ENCODE measurements at places on chromosomes 16 and 17.

- DNase-seq = no peak
Measured at GRCh38 chr17:40559564-40559916, 5.7 kb downstream of the CCR7 start.

DNA sequence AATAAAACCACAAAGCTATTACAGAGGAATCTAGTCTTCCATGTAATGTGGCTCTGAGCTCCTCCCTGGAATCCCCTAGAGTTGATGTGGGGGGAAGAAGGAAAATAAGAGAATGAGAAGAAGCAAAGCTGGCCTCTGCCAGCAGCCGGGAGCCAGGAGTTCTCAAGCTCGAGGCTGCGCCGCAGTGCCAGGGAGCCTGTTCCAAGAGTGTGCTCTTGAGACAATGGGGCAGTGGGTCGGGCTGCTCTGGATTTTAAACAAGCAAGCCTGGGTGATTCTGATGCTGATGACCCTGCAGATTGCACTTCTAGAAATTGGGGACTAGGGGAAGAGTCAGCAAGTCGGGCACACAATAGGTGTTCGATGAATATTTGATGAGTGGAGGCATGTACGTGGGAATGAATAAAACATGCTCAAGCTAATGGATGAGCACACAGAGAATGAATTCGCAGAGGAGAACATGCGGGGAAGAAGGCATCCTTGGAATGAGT, 119.9 kb downstream of the CMIP start:
- no peak for DNase-seq

DNA sequence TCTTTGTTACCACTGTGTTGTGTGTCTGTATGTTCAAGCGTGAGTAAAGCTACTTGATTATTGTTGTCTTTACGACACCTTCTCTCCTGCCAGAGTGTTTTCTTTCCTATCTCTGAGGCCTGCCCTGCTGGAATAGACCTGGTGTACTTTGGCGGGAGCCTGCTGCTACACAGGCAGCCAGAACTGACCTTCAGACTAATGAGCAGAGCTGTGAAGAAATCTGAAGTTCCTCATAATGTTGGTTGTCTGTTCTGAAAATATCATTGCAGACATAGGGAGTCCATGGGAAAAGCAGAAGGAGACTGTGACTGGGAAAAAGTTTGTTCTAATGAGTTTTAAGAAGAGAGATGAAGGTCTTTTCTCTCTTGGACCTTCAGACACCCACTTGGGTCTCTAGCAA, 9.8 kb downstream of the RHOT1 start:
- no peak for DNase-seq

- no peak for DNase-seq
Measured at GRCh38 chr17:57337390-57337789, 81.1 kb downstream of the MSI2 start.

- no peak for DNase-seq
Measured at GRCh38 chr16:49510654-49511305, 137.2 kb downstream of the C16orf78 start.

- no peak for DNase-seq
Measured at GRCh38 chr16:66845791-66846221, 1.6 kb downstream of the CA7 start.

DNA sequence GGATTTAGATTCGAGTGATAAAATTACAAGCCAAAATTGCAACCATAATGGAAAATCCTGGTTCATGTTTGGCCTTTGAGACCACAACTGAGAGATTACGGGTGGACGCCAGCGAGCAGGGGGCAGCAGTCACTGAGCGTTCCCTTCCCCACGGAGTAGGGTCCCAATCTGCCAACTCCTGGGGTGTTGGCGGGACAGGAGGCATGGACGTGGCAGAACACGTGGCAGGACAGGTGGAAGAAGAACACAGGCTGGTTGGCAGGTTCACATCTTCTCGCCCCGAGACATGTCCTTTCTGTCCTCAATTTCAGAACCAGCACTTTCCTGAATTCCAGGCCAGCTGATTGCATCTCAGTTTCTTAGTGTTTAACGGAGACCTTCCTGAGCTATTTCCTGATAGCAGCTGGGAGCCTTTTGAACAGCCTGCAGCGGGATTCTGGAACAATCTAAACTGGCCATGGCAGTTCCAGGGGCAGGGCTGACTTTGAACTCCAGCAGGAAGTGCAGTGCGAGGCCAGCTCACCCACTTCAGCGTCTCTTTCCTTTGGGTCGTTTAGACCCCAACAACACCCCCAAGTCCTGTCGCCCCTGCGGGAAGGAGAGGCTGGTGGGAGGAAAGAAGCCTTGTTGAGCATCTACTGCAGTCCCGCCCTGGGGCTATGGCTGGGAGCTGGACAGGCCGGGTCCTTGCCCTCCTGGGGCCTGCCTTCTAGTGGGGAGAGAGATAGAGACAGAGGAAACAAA, 159.1 kb upstream of the FOXF1 start:
- DNase-seq = no peak

- no peak for DNase-seq
Measured at GRCh38 chr17:61127960-61128359, 271.7 kb upstream of the TBX2 start.

DNA sequence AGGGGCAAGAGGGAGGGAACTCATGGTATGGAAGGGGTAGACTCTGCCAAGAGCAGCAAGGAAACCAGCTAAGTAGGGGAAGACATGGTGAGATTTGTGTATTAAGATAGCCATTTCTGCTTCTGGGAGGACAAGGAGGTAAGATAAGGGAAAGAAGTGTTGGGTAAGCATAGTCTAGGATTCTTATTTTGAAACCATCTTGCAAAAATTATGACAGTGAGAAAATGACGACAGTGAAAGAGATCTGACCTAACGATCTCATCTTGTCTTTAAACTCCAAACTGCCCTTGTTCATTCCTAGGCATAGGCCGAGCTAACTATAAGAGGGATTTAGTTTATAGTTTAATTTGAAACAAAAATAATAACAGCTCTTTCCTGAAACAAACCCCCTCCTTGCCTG, 5.6 kb upstream of the RBL2 start:
- no peak for DNase-seq

Measured in stimulated activated CD4-positive, alpha-beta T cell treated with anti-CD3 and anti-CD28 coated beads, Interleukin-4, amount 100 ng/mL, for 1 hour (primary cell).